ENCODE measurements at places on chromosomes 5 and 9. TPM values are rescaled to one million over a fixed set of nuclear protein-coding genes. Genes with fewer than 3 reads are reported as not detected.

Gene CDC20B
- total RNA-seq: not detected

Gene ZBTB34
- total RNA-seq: 5.3 TPM

Gene CXCL14
- total RNA-seq: 3.9 TPM

Gene EMB
- 110 TPM for total RNA-seq

Gene INSL6
- not detected for total RNA-seq

Gene ADAMTS2
- total RNA-seq: 0.33 TPM

DNA sequence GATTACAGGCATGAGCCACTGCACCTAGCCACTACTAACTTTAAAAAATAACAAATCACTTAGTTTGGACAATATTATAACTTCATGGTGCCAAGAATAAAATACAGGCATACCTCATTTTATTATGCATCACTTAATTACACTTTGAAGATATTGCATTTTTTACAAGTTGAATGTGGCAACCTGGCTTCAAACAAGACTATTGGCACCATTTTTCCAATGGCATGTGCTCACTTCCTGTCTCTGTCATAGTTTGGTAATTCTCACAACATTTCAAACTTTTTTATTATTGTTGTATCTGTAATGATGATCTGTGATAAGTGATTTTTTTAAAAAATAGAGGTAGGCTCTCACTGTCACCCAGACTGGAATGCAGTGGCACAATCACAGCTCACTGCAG is 49.9 kb upstream of the ERBIN start:
- no peak for DNase-seq

GRCh38 chr5:113029614-113030013 is 53.0 kb downstream of the DCP2 start:
- DNase-seq: no peak

- peak; percentile 84 for DNase-seq
Measured at GRCh38 chr5:126961702-126962101, 68.7 kb downstream of the MARCHF3 start.

- no peak for DNase-seq
Measured at GRCh38 chr5:109945097-109945678, 255.5 kb downstream of the MAN2A1 start.

- no peak for DNase-seq
Measured at GRCh38 chr5:83516377-83516776, 44.8 kb downstream of the VCAN start.

GRCh38 chr9:7844242-7844641 is 44.7 kb upstream of the DMAC1 start:
- DNase-seq: no peak

DNA sequence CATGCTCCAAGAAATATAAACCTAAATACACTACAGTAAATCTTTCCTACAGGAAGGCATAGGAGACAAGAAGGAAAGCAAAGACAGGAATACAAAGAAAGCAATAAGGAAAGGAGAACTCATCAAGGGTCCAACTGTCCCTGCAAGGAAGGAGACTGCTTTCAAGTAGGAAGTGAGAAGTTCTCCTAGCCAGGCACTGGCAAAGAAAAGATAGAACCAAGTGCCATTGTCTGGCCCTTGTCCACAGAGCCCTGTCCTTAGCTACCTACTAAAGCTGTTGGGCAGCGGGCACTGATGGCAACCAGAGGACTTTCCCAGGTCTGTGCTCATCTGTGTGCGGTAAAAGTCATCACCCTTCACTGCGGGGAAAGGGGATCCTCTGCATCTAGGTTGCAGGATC is 108.2 kb downstream of the KLHL3 start:
- DNase-seq: no peak

DNA sequence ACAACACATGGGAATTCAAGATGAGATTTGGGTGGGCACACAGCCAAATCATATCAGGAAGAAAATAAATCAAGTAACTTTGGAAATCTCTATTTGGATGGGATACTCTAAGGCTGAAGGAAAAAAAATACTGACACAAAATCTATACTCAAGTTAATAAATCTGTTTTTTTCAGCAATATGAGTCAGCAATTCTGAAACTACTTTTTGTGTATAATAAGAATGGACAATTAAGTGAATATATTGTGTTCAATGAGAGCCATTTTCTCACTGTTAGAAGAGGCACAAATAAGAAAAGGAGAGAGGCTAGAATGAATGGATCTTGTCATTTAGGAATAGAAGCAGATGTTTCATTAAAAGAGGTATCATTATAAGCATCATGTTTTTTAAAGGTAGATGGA is 651.0 kb downstream of the TAF11L14 start:
- no peak for DNase-seq

DNA sequence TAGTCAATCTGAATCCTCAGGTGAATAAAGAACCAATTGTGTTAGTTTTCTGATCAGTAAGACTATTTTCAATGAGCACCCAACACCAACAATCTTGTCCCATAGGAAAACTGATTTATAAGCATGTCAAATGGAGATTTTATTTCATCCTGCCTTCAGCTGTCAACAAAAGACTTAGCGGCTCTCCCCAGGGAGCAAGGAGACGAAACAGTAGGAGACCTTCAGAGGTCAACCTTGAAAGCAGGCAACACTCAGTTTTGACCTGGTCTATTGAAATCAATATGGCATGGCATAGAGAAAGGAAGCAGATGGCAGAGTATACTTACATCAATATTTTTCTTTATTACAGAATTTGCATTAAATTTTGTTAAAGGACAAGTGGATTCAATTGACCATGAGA is 34.1 kb downstream of the ZNF622 start:
- DNase-seq: no peak

DNA sequence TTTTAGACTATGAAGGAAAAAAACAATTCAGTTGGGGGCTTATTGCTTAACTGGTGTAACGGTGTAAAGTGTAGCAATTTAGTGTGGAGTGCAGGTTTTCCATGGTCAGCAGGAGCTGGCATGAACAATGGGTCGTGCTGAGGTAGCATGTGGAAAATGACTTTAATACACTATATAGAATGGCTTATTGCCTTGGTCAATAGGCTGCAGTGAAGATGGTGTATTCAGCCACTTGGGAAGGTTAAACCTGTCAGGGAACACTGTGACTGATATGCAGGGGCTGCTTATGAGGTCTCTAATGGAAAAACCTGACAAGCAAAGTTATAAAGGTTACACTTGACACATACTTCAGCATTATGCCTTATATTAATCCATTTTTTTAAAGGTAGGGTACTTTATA is 764.7 kb upstream of the ARRDC3 start:
- no peak for DNase-seq

GRCh38 chr5:135625961-135626360 is 47.2 kb upstream of the CXCL14 start:
- no peak for DNase-seq

GRCh38 chr5:76790632-76791290 is 28.1 kb upstream of the F2RL1 start:
- peak; percentile 97 for DNase-seq

DNA sequence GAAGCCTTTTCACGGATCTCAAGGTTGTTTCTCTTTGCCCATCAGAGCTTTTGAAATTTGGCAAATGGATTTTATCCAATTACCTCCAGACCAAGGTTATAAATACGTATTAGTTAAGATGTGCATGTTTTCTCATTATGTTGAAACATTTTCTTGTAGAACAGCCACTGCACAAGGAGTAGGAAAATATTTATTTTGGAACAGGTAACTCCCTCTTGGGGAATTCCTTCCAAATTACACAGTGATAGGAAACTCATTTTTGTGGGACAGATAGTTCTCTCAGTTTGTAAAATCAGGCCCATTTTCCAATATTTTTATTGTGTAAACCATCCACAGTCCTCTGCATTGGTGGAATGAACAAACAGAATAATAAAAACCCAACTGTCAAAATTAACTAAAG is 23.0 kb downstream of the TMEM232 start:
- DNase-seq: no peak

DNA sequence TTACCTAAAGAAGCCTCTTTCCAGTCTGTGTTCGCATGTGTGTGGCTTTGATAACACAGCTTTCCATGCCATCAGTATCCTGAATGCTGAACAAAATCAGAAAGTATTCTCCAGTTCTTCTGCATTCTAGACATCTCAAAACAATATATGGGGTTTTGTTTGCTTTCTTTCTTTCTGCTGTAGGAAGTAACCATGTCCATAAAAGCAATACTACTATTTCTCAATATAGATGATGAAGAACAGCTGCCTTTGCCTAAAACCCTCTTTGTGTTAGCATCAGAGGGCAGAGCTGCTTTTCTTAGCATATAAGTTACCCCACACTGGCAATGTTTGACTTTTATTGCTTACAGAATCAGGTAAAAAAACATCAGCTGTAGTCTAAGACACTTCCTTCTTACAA is 963.6 kb downstream of the CDH12 start:
- no peak for DNase-seq

DNA sequence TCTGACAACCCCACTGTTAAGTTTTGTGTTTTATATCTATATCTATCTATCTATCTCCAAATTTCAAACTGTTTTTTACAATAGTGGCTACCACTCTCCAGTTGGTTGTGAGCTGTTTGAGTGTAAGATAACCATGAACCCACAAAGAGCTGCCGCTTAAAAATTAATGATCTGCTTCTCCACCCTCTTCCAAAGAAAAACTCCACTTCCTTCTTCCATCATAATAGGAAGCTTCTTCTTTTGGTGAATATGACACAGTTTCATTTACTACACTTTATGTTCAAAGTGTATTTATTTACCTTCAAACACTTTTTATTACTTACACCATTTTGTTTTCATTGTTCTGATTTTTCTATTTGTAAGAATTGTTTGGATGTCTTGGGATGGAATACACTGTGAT is 37.9 kb downstream of the SPZ1 start:
- no peak for DNase-seq

GRCh38 chr5:107223066-107223465 is 447.7 kb downstream of the EFNA5 start:
- peak; percentile 8 for DNase-seq

DNA sequence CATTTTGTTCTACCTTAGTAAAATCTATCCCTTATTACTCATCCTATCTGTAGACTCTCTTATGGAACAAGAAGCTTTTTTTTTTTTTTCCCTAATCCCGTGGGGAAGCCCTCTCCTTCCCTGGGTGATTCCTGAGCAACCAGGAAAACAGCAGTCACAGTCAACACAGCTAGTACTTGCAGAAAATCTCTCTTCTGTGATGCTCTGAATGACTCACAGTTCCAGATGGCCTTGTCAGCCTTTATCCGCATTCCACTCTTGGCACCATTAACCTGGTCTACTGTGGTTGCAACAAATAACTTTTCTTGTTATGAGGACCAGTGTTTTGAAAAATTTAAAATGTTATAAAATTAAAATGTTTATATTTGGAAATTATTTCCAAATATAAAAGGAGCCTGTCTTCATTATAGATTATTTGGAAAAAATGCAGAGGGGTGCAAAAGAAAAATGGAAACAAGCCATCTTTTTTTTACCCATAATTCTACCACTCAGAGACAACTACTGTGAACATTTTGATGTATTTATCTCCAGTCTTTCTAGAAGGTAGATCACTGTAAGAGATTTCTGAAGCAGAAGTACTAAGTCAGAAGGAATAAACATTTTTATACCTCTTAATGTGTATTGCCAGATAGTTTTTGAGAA is 486.7 kb downstream of the RAB3C start:
- DNase-seq: peak; percentile 69

DNA sequence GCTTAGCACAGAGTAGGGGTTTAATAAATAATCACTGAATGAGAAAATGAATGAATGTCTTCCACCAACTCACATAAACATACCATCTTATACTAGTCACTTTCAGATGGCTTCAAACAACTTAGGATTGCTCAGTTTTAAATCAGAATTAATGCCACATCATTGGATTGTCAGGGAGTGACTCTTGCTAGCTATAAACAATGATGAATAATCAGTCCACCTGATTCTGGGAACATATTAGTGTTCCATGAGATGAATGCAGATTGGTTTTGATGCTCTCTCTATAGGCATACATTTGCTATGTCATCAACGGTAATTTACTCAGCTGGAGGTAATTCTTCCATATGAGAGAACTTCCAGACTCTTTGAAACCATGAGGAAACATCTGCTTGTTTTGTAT is 97.4 kb downstream of the CDH9 start:
- peak; percentile 3 for DNase-seq

GRCh38 chr5:138275379-138275782 is 960 bp upstream of the GFRA3 start:
- no peak for DNase-seq

DNA sequence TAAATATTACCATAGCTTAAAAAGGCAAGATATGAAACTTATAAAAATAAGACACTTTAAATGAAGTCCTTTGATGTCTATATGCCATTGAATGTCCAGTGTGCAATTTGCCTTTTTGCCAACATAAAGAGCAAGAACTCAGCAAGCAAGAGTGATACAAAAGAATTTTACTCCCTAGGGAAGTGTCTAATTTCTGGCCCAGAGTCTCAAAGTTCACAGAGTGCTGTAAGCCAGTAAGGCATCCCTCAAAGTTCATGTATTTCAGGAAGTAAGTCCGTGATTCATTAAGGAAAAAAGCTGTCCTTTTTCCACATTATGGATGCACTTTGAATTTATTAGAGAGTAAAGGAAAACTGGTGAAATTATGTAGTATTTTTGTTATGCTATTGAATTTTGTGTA is 185.2 kb downstream of the CCDC171 start:
- DNase-seq: no peak

DNA sequence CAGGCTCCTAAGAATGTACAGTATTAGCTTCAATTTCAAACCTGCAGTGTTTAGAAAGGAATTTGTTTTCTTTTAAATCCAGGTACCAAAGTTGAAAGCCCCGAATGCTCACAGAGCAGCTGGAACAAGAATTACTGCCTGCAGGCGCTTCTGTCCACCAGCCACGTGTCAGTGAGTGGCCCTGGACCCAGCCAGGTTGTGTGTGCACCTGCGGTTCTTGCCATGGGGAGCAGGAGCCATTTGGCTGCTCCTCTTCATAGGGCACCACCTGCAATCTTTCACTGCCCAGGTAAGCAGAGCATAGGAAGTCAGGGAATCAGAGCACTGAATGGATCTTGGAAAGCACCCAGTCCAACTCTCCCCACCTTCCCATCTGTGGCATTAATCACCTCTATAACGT is 79.5 kb upstream of the PIP5K1B start:
- no peak for DNase-seq

GRCh38 chr9:71171517-71171916 is 50.1 kb upstream of the TRPM3 start:
- no peak for DNase-seq

DNA sequence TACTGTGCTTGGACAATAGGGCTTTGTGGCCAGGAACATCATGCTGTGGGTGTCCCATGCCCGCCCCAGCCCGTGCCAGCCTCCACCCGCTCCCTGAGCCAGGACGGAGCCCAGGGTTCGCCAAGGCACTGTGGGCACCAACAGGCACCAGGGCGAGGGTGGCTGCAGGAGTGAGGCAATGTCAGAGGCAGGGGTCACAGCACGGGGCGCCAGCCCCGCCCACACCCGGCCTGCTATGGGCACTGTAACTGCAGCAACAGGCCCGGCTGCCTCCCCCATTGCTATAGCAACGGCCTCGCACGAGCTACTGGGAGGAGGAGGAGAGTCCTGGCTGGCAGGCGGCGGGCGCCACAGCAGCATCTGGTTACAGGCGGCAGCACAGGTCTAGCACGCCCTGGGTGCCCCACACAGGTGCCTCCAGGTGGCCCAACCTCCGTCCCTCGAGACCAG is 2.5 kb downstream of the ABCA2 start:
- peak; percentile 64 for DNase-seq

Measured in mammary epithelial cell (primary cell).